ENCODE measurements at places on chromosomes 5 and 9. TPM values are rescaled to one million over a fixed set of nuclear protein-coding genes. Genes with fewer than 3 reads are reported as not detected.

The GTF3C4 gene
- total RNA-seq, result 17.8 TPM

The QRFP gene
- not detected for total RNA-seq

The CLIC3 gene
- total RNA-seq, result not detected

The IL7R gene
- 60.9 TPM for total RNA-seq

The DMXL1 gene
- 29.3 TPM for total RNA-seq

The EIF4E1B gene
- not detected for total RNA-seq

The MYO10 gene
- total RNA-seq, result 1.0 TPM

The SLC23A1 gene
- total RNA-seq, result 4.2 TPM

The PAPPA gene
- total RNA-seq, result not detected

The SARDH gene
- total RNA-seq, result 1.1 TPM

The CEMIP2 gene
- 44.8 TPM for total RNA-seq

The FNIP1 gene
- total RNA-seq, result 18.1 TPM

The IL13 gene
- 830 TPM for total RNA-seq

The TAF11L10 gene
- not detected for total RNA-seq

The WWC1 gene
- total RNA-seq, result 0.09 TPM

The EQTN gene
- not detected for total RNA-seq

The ABL1 gene
- 35.5 TPM for total RNA-seq

The PROP1 gene
- not detected for total RNA-seq

The SPINK6 gene
- total RNA-seq, result not detected

The AK8 gene
- not detected for total RNA-seq

The F12 gene
- 3.5 TPM for total RNA-seq

The PPP2R2B gene
- not detected for total RNA-seq

The CYLC2 gene
- not detected for total RNA-seq

The TERT gene
- 11.8 TPM for total RNA-seq

The IGFBPL1 gene
- total RNA-seq, result not detected

The CD274 gene
- 36.7 TPM for total RNA-seq

The SPATA31E1 gene
- total RNA-seq, result not detected

The GPR151 gene
- not detected for total RNA-seq

The ANKDD1B gene
- 0.48 TPM for total RNA-seq

The BTNL3 gene
- not detected for total RNA-seq

The SEMA6A gene
- total RNA-seq, result not detected

The ZER1 gene
- total RNA-seq, result 18.7 TPM

The OSMR gene
- 0.07 TPM for total RNA-seq

The S100Z gene
- total RNA-seq, result 0.99 TPM

The PDCD1LG2 gene
- total RNA-seq, result 2.0 TPM

The TMEM174 gene
- not detected for total RNA-seq

The CREB3 gene
- 34.3 TPM for total RNA-seq

The SLC22A5 gene
- total RNA-seq, result 5.1 TPM

The LECT2 gene
- total RNA-seq, result not detected

The C1QTNF3 gene
- total RNA-seq, result 1.7 TPM
